Spleen (tissue), 13 donors: ENCODE measurements at places on chromosomes 1 and 21. TPM values are rescaled to one million over a fixed set of nuclear protein-coding genes. Genes with fewer than 3 reads are reported as not detected.

Gene ARHGAP29
- 21.2 TPM for polyA plus RNA-seq

Gene PADI3
- polyA plus RNA-seq: not detected

Gene SERTAD4
- polyA plus RNA-seq: 0.02 TPM

Gene AVPR1B
- not detected for polyA plus RNA-seq

Gene KLHDC9
- 3.9 TPM for polyA plus RNA-seq

Gene ANGPTL3
- not detected for polyA plus RNA-seq

Gene TRIM45
- polyA plus RNA-seq: 8.1 TPM

Gene PDPN
- polyA plus RNA-seq: 0.09 TPM

Gene ARHGEF11
- 10.2 TPM for polyA plus RNA-seq

Gene IVL
- polyA plus RNA-seq: 0.04 TPM

Gene IFNLR1
- 1.7 TPM for polyA plus RNA-seq

Gene GPA33
- 0.16 TPM for polyA plus RNA-seq

Gene RPS6KA1
- polyA plus RNA-seq: 51.0 TPM

Gene RRP15
- 2.2 TPM for polyA plus RNA-seq

Gene TBX19
- 3.4 TPM for polyA plus RNA-seq

Gene TNFSF4
- polyA plus RNA-seq: 3.0 TPM

Gene SERINC2
- polyA plus RNA-seq: 1.3 TPM

Gene DRAXIN
- 0.10 TPM for polyA plus RNA-seq

Gene TINAGL1
- 38.0 TPM for polyA plus RNA-seq

Gene OR2T35
- polyA plus RNA-seq: not detected

Gene LAX1
- polyA plus RNA-seq: 5.9 TPM

Gene SEC16B
- 7.4 TPM for polyA plus RNA-seq

Gene FAM163A
- polyA plus RNA-seq: 0.32 TPM

Gene PROK1
- 2.5 TPM for polyA plus RNA-seq

Gene SPRR2E
- not detected for polyA plus RNA-seq

Gene SELE
- polyA plus RNA-seq: 0.29 TPM

Gene ATP1A4
- polyA plus RNA-seq: 2.3 TPM

Gene OR14K1
- not detected for polyA plus RNA-seq

Gene RAB25
- 0.28 TPM for polyA plus RNA-seq

Gene DCST2
- polyA plus RNA-seq: 2.1 TPM

Gene WDR64
- polyA plus RNA-seq: 0.03 TPM

Gene MCOLN2
- 32.8 TPM for polyA plus RNA-seq

Gene MFAP2
- 1.2 TPM for polyA plus RNA-seq

Gene SFT2D2
- 6.1 TPM for polyA plus RNA-seq

Gene BTBD8
- 0.52 TPM for polyA plus RNA-seq

Gene MX1
- 56.5 TPM for polyA plus RNA-seq

Gene LAD1
- polyA plus RNA-seq: 0.96 TPM

Gene FCMR
- polyA plus RNA-seq: 165 TPM

Gene USH2A
- polyA plus RNA-seq: under 0.01 TPM

Gene MSTO1
- polyA plus RNA-seq: 27.3 TPM

Gene LIPI
- polyA plus RNA-seq: not detected

Gene GRHL3
- polyA plus RNA-seq: not detected
